CD4-positive, alpha-beta T cell treated with Interleukin-4 for 1 hour (primary cell): ENCODE measurements at places on chromosomes 1 and 21.

GRCh38 chr21:36989699-36990507 is 16.6 kb upstream of the RIPPLY3 start:
- DNase-seq = peak; percentile 89

- no peak for DNase-seq
Measured at GRCh38 chr1:175628548-175629317, 114.7 kb downstream of the TNR start.

GRCh38 chr1:86741947-86742572 is 37.7 kb downstream of the SH3GLB1 start:
- DNase-seq = peak; percentile 55

GRCh38 chr1:17475752-17476151 is 36.3 kb upstream of the RCC2 start:
- no peak for DNase-seq
